ENCODE measurements at places on chromosomes 3 and 15.

DNA sequence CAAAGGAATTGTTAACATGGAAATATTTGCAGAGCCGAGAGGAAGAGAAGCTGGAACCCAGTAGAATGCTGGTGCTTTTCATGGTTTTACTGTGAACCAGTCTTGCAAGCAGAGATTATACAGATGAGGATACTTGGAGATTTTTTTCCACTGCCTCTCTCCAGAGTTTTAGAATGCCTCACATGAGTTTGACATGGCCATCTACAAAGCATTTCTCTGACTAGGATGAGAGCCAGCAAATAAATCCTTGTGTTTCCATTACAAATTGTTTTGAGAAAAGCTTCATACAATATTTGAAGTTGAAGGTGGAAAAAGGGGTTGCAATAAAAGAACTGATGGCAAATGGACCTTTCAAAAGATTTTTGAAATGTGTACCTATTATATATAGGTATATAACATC is 45.0 kb upstream of the GAP43 start:
- no peak for DNase-seq

- DNase-seq = no peak
Measured at GRCh38 chr3:124248471-124249028, 256.6 kb upstream of the ROPN1 start.

GRCh38 chr15:77042955-77043920 is 27.7 kb downstream of the TSPAN3 start:
- no peak for DNase-seq

- no peak for DNase-seq
Measured at GRCh38 chr3:3907023-3907422, 107.8 kb downstream of the LRRN1 start.

DNA sequence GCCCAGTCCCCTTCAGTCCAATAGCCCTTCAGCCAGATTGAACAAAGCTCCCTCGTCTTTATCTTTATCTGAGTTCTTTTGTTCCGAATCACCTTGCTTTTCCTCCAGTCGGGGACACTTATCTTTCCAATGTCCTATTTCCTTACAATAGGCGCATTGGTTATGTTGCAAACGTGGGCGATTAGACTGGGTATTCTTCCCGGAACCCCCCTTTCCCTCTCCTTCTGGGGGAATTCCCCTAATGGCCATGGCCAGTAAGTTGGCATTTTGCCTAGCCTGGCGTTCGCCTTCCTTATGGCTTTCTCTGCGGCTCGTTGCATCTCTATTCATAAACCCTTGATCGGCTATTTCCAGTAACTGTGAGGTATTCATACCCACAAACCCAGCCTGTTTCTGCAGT is 82.2 kb upstream of the VEPH1 start:
- DNase-seq = no peak
